ENCODE measurements at places on chromosomes 6 and 20.

DNA sequence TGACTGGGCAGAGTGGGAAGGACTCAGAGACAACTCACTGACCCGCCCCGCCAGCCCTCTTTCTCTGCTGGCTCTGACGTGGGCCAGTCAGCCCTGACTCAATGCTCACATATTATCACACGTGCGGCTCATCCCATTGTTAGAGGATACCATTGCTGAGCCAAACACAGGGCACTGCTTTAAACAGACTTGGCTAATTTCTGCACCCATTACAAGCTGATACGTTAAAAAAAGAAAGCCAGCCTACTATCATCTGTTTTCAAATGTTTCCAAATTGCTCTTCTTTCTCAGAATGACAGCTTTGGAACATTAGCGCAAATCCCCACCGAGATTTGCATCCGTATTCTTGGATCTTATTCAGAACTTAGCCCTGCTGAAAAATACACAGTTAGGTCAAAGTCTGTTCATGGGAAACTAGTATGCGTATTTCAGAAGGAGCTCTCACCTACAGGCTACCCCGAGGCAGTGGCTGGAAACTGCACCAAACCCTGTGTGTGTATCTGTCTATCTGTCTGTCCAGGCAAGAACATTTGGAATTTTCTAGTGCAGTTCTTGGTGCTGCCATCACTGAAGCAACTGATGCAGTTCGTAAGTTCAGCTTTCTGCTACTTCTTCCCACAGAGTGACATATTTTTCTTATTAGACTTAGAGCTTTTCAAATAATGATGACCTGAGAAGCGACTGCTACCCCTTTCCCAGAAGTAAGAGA lies 32.8 kb downstream of the RAMACL start:
- no peak for DNase-seq

DNA sequence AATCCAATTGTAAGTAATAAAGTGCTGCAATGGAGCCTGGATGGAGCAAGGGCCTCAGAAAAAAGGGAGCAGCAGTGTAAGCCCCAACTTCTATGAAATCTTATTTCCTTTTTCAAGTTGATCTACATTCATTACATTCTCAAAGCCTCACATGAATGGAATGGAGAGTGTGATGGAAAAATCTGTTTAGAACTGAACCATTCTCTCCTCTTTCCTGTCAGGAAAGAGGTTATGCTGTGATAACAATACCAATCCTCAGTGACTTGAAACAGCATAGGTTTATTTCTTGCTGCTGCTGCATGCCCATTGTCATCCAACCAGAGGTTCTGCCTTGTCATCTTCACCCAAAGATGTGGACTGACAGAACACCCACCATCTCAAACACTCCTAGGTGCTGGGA lies 8.9 kb upstream of the OR2H2 start:
- DNase-seq = no peak

- no peak for DNase-seq
Observed at GRCh38 chr20:258269-258858, 840 bp downstream of the DEFB132 start.

GRCh38 chr6:30603961-30604360 lies 13.1 kb downstream of the PPP1R10 start:
- no peak for DNase-seq

GRCh38 chr20:60092729-60093128 lies 134.5 kb downstream of the CDH26 start:
- peak; percentile 28 for DNase-seq

- DNase-seq = no peak
Observed at GRCh38 chr6:42637681-42638080, 73.9 kb downstream of the UBR2 start.

GRCh38 chr6:13248584-13248985 lies 79.8 kb downstream of the TBC1D7 start:
- DNase-seq = peak; percentile 65

GRCh38 chr6:19452495-19452894 lies 384.7 kb upstream of the ID4 start:
- DNase-seq = no peak

DNA sequence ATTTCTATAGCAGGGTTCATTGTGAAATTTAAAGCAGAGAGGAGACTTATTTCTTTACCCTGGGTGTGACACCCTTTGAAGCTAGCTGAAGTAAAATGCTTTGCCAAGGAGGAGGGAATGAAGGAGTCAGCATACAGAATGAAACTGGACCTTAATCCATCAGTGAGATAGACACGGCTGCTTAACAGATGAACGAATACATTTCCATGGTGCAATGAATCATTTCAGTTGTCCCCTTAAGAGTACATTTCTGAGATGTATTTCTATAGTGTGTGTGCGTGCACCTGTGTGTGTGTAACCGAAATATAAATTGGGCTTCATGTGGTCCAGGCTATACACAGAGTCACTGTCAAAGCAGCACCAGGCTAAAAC lies 73.8 kb upstream of the CD93 start:
- DNase-seq = no peak
